Activated gamma-delta T cell (primary cell): ENCODE measurements at places on chromosomes 6 and 20.
A peak's percentile ranks its signal among the peaks of the same experiment; 100 is the strongest.

DNA sequence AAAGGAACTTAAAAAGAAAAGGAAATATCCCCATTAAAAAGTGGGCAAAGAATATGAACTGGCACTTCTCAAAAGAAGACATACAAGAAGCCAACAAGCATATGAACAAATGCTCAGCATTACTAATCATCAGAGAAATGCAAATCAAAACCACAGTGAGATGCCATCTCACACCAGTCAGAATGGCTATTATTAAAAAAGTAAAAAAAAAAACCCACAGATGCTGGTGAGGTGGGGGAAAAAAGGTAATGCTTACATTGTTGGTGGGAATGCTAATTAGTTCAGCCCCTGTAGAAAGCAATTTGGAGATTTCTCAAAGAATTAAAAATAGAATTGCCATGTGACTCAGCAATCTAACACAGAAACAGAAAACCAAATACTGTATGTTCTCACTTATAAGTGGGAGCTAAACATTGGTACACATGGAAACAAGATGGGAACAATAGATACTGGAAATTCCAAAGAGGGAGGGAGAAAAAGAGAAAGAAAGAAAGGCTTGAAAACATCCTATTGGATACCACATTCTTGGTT lies 437.1 kb downstream of the GRIK2 start:
- no peak for DNase-seq

DNA sequence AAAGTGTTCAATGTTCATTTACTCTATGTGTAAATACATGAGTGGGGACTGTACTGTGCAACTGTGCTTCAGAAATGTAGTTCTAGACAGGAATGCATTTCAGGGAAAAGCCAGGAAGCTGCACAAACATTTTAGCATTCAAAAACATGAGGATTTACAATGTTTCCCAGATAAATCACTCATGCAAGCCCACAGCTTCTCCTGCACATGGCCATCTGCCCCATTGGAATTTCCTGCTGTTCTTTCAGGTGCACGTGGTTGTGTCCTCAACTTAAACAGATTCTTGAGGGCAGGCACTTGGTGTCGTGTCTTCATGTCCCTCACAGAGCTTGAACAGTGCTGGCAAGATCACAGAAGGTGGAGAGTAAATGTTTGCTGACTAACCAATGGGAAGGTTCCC lies 101.5 kb downstream of the UNC5CL start:
- no peak for DNase-seq

GRCh38 chr20:32535953-32536823 lies 48.9 kb downstream of the NOL4L start:
- peak; percentile 70 for DNase-seq

GRCh38 chr6:143745166-143746133 lies 67.7 kb downstream of the PHACTR2 start:
- no peak for DNase-seq
